ENCODE measurements at places on chromosomes 4 and X.

DNA sequence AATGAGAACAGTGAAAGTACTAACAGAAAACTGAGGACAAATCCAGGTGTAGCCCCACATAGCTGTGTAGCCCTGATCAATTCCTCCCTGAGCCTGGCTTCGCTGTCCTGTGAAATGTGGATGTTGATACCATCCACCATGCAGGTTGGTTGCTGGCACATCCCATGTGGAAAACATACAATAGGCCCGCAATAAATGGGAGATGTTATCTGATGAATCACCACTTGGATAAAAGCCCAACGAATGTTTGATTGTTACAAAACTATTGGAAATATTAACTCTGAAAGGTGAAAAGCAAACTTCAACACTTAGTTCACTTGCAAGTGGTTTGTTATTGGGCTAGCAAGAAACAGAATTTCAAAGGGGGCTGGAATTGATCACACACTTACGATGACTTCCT is 186.3 kb upstream of the FTHL17 start:
- no peak for DNase-seq

DNA sequence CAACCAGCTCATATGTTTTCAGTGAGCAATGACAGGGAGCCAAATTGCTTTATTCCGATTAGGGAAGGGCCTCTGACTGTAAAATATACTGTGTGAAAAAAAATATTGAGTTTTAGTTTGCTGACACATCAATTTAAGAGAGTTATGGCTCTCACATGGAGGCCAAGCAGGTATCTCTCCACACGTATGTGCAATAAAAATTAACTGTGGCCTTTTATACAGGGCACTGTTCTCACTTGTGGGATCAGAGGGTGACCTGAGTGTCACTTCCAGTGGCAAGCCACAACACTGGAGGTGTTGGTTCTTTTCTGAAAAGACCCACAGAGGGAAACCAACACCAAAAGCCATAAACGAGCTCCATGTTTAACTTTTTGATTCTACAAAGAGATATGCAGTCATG is 462.8 kb downstream of the MID1IP1 start:
- DNase-seq: no peak

DNA sequence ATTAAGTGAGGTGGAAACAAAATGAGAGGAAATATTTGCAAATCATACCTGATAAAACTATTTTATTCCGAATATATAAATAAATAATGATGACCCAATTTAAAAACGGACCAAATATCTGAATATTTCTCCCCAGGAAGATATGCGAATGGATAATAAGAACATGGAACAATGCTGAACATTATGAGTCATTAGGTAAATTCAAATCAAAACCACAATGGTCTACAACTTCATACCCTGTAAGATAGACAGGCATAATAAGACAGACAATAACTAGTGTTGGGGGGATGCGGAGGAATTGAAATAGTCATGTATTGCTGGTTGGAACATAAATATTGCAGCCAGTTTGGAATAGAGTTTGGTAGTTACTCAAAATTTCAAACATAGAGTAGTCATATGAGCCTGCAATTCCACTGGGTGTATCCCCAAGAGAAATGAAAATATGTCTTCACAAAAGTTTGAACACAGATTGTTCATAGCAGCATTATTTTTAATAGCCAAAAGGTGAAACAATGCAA is 47.6 kb upstream of the DRP2 start:
- DNase-seq: no peak

GRCh38 chrX:113297437-113297836 is 456.8 kb upstream of the AMOT start:
- no peak for DNase-seq

GRCh38 chr4:120266602-120267001 is 200.0 kb upstream of the MAD2L1 start:
- DNase-seq: no peak

- DNase-seq: no peak
Measured at GRCh38 chrX:2272337-2272736, 228.4 kb downstream of the DHRSX start.

- DNase-seq: no peak
Measured at GRCh38 chr4:37132351-37132974, 112.1 kb upstream of the NWD2 start.

- DNase-seq: no peak
Measured at GRCh38 chr4:177566691-177567090, 124.5 kb upstream of the AGA start.

DNA sequence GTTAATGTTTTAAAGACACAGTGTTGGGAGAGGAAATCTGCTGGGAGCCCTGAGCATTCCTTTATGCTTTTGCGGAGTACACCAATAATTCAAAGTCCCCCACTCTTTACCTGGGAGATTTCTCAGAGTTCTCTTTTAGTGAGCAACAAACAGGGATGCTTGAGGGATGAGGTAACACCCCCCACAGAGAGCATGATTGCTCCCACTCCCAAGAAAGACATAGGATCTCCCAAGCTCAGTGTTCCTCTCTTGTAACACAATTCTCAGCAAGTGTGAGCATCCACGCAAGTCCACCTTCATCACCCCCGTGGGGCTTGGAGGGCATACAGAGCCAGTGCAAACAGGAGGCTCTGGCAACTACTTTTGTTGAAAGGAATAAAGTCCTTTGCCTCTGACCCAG is 36.1 kb downstream of the GSPT2 start:
- no peak for DNase-seq

GRCh38 chr4:53487766-53488165 is 103.5 kb downstream of the LNX1 start:
- no peak for DNase-seq

Data from NCI-H1105 treated with DMSO at 0.1 percent for 48 hours (cell line).